Sigmoid colon (tissue), 7 donors: ENCODE measurements at places on chromosomes 5 and 9. TPM values are rescaled to one million over a fixed set of nuclear protein-coding genes. Genes with fewer than 3 reads are reported as not detected.

DNA sequence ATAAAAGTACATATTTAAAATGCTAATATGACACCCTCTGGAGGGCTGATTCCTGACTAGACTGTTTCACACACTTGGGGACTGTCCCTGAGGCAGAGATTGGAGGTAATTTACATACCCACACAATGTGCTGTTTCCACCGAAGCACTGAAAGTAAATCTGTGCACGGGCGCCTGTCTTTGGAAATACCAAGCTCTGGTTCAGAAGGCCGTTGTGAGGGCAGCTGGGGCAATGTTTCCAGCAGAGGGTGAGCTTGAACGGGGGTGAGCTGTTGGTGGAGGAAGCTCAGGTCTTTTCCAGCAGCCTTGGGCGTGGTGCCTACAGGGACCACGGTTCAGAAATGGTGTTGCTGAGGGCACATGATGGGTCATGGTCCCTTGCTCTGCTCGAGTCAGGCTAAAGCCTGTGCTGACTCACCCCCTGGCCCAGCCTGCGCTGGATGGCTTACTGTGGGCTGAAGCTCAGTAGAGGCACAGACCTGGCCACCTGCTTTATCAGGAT lies 25.8 kb upstream of the HMCN2 start:
- peak overlapping the region; percentile 17 for H3K27ac ChIP-seq
- H3K27me3 ChIP-seq, result no peaks in the 10 kb centered on the region
- DNase-seq, result peak; percentile 68

- no peaks in the 10 kb centered on the region for H3K27me3 ChIP-seq
- peak overlapping the region; percentile 31 for H3K27ac ChIP-seq
- no peaks in the 10 kb centered on the region for H3K36me3 ChIP-seq
- peaks cover 11% of the 10 kb centered on the region for H3K4me1 ChIP-seq
Observed at GRCh38 chr5:160287378-160288051, 24.8 kb downstream of the CCNJL start.

The UBLCP1 gene
- 20.7 TPM for total RNA-seq

The P4HA2 gene
- total RNA-seq, result 27.0 TPM

DNA sequence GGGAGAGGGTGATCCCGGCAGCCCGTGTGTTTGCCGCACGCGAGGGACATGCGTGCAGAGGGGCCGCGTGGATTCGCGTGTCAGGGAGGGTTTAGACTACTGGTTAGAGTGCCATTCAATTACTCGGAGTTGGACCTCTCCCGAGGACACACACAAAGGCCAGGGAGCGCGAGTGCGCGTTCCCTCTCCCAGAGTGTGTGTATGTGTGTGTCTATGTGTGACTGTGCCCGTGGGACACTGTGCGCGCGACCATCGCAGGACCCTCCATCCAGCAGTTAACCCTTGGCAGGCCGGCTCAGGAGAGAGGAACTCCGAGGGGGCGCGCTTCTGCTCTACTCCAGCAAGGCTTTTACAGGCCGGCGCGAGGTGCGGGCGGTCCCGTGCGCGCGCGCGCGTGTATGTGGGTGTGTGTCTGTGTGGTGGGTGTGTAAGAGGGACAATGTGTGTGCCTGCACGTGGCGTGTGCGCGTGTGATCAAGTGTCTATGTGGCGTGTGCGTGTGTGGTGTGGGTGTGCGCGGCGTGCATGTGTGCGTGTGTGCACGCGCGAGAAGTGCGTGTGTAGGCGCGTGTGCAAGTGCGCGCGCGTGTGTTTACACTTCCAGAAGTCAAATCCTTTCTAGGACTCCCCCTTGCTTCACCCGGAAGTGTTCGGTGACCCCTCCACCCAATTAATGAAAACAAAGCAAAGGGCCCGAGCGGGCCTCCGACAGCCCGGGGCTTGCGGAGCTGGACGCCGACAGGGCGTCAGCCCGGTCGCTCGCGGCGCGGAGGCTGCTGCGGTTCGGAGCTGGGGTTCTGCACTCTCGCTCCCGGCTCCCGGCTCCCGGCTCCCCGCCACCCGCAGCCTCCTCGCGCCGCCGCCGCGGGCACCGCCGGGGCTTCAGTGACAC lies 75.3 kb upstream of the TBCA start:
- H3K36me3 ChIP-seq, result no peaks in the 10 kb centered on the region
- no peaks in the 10 kb centered on the region for H3K4me1 ChIP-seq
- no peaks in the 10 kb centered on the region for H3K27me3 ChIP-seq
- no peak for DNase-seq

GRCh38 chr9:115733318-115734110 lies 420.1 kb upstream of the PAPPA start:
- no peak for DNase-seq
- H3K36me3 ChIP-seq, result no peaks in the 10 kb centered on the region
- H3K4me1 ChIP-seq, result no peaks in the 10 kb centered on the region
- no peak overlapping the region for H3K27ac ChIP-seq

- no peaks in the 10 kb centered on the region for H3K27me3 ChIP-seq
- peaks cover 14% of the 10 kb centered on the region for H3K4me1 ChIP-seq
- H3K4me3 ChIP-seq, result no peak overlapping the region
- no peak for DNase-seq
Observed at GRCh38 chr5:56479696-56480077, 246.6 kb upstream of the ANKRD55 start.

The ADAMTS2 gene
- 12.1 TPM for total RNA-seq

DNA sequence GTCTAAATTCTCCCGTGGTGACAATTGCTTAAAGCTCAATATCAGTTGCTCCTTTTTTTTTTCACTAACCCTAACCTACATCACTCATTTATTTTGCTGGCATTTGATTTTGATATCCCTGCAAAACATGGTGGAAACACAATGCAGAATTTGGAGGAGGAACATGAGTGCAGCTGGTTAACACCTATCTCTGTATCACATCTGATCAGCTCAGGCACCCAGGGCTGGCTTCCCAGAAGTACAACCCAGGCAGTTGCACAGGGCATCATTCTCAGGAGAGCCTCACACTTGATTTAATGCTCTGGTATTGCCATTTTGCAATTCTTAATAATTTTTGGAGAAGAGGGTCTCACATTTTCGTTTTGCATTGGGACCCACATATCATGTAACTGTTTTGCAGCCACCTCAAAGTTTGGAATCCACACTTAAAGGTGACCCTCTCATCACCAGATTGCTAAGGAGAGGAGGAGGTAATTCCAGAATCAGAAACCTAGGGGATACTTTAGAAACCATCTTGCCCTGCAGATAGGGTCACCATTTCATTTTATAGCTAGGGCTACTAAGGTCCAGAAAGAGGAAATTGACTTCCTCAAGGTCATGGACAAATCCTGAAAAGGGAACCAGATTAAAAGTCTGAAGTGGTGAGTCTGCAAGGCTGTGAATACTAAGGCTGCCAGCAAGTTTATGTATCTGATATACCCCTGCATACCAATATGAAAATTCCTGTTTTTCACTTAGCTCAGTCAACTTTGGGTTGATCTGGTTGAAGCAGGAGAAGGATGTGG lies 19.3 kb upstream of the ADAM19 start:
- no peak for DNase-seq
- no peaks in the 10 kb centered on the region for H3K4me1 ChIP-seq
- H3K27ac ChIP-seq, result no peak overlapping the region
- no peaks in the 10 kb centered on the region for H3K27me3 ChIP-seq

GRCh38 chr9:101579711-101580545 lies 14.8 kb downstream of the PPP3R2 start:
- peaks cover 9% of the 10 kb centered on the region for H3K4me1 ChIP-seq
- H3K36me3 ChIP-seq, result no peaks in the 10 kb centered on the region
- DNase-seq, result no peak
- no peak overlapping the region for H3K27ac ChIP-seq
- H3K4me3 ChIP-seq, result no peak overlapping the region
- no peaks in the 10 kb centered on the region for H3K27me3 ChIP-seq

The KIAA1958 gene
- 4.3 TPM for total RNA-seq

GRCh38 chr5:126192226-126192625 lies 231.0 kb upstream of the GRAMD2B start:
- no peak overlapping the region for H3K27ac ChIP-seq
- DNase-seq, result no peak
- H3K27me3 ChIP-seq, result no peaks in the 10 kb centered on the region
- peaks cover 11% of the 10 kb centered on the region for H3K4me1 ChIP-seq
- no peak overlapping the region for H3K4me3 ChIP-seq
- H3K36me3 ChIP-seq, result no peaks in the 10 kb centered on the region

GRCh38 chr5:169602535-169602934 lies 19.0 kb downstream of the SPDL1 start:
- no peak overlapping the region for H3K27ac ChIP-seq
- peaks cover 6% of the 10 kb centered on the region for H3K36me3 ChIP-seq
- no peak overlapping the region for H3K4me3 ChIP-seq

DNA sequence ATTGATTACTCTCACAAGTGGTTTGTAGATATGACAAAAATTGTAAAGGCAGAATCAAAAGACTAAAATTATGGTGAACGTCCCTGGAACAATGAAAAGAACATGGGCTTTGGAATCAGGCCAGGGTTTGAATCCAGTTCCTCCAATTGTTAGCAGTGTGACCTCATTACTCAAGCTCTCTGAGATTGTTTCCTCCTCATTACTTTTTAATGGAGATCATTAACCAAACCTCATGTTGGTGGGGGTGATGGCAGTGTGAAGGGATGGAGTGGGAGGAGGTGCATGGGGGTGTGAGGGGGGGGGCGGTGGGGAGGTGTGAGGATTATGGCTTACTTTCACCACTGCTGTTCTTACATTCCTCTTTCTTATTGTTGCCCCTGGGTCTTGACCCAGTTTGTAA lies 44.1 kb upstream of the FOXE1 start:
- no peak overlapping the region for H3K27ac ChIP-seq
- H3K4me3 ChIP-seq, result no peak overlapping the region
- no peaks in the 10 kb centered on the region for H3K36me3 ChIP-seq
- no peaks in the 10 kb centered on the region for H3K4me1 ChIP-seq
- DNase-seq, result no peak

- no peak overlapping the region for H3K4me3 ChIP-seq
- H3K27me3 ChIP-seq, result no peaks in the 10 kb centered on the region
- H3K36me3 ChIP-seq, result no peaks in the 10 kb centered on the region
- H3K4me1 ChIP-seq, result no peaks in the 10 kb centered on the region
- no peak overlapping the region for H3K27ac ChIP-seq
Observed at GRCh38 chr5:14929293-14930065, 57.9 kb upstream of the ANKH start.

GRCh38 chr5:112625689-112626438 lies 111.8 kb upstream of the APC start:
- no peaks in the 10 kb centered on the region for H3K27me3 ChIP-seq
- no peak for DNase-seq
- no peak overlapping the region for H3K27ac ChIP-seq
- no peaks in the 10 kb centered on the region for H3K36me3 ChIP-seq

The MACROH2A1 gene
- 191 TPM for total RNA-seq

DNA sequence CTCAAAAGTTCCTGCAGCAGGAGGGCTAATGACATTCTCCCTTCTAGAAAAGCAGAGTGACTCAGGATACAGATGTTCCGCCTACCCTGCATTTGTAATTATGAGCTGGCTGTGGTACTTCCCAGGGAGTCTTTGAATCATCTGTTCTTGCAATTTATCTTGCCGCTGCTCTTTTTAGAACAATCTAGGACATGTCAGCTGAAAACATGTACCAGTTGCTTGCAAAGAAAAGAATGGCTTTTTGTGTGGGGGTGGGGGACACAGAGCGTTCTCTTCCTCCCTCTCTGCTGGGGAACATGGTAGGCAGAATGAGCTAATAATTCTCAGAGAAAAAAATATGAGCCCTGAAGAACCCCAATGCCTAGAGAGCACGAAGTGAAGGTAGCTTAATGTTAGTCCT lies 51.7 kb upstream of the TUT7 start:
- DNase-seq, result no peak
- H3K4me1 ChIP-seq, result no peaks in the 10 kb centered on the region
- no peak overlapping the region for H3K4me3 ChIP-seq
- H3K36me3 ChIP-seq, result no peaks in the 10 kb centered on the region

DNA sequence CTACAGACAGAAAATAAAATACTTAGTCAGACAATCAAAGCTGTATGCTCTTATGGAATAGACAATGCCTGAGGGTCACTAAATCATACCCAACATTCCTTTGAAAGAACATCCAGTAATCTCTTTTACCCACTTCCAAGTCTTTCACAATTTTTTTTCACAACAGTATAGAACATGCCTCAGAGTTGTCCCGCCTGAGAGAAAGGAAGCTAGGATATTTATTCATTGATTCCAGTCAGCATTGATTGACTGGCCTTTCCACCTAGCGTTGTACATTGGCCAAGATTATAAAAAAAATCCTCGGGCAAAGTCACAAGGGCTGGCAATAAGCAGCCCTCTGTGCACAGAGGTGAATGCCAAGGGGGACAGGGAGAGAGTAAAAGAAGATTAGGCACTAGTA lies 318.1 kb upstream of the PIK3R1 start:
- no peak overlapping the region for H3K27ac ChIP-seq
- H3K4me1 ChIP-seq, result no peaks in the 10 kb centered on the region
- H3K4me3 ChIP-seq, result no peak overlapping the region

The PAX5 gene
- not detected for total RNA-seq

DNA sequence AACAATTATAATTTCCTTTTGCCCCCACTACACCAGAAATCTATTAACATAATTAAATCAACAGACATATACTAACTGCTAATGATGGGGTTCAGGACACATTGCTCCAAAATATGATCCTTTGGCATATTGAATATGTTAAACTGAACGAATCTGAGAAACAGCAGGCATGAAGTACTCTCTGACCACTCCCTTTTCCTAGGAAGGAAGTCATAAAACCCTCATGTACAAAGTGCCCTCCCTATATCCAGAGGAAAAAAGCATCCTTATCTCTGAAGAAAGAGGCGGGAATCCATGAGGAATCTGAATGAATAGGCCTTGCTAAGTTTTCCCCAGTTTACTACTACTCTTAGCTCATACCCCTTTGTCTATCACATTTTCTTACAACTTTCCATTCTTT lies 67.9 kb downstream of the ADAMTS6 start:
- H3K27me3 ChIP-seq, result no peaks in the 10 kb centered on the region
- no peak overlapping the region for H3K4me3 ChIP-seq
- H3K27ac ChIP-seq, result no peak overlapping the region
- no peak for DNase-seq
- H3K36me3 ChIP-seq, result no peaks in the 10 kb centered on the region

The IL33 gene
- 38.3 TPM for total RNA-seq

GRCh38 chr9:116940614-116941215 lies 253.6 kb downstream of the TRIM32 start:
- H3K27me3 ChIP-seq, result no peaks in the 10 kb centered on the region
- H3K27ac ChIP-seq, result no peak overlapping the region
- no peak overlapping the region for H3K4me3 ChIP-seq
- no peak for DNase-seq
- H3K4me1 ChIP-seq, result no peaks in the 10 kb centered on the region

- no peak overlapping the region for H3K4me3 ChIP-seq
- no peak overlapping the region for H3K27ac ChIP-seq
- no peaks in the 10 kb centered on the region for H3K27me3 ChIP-seq
Observed at GRCh38 chr5:165981671-165982070, 2309.8 kb upstream of the WWC1 start.

DNA sequence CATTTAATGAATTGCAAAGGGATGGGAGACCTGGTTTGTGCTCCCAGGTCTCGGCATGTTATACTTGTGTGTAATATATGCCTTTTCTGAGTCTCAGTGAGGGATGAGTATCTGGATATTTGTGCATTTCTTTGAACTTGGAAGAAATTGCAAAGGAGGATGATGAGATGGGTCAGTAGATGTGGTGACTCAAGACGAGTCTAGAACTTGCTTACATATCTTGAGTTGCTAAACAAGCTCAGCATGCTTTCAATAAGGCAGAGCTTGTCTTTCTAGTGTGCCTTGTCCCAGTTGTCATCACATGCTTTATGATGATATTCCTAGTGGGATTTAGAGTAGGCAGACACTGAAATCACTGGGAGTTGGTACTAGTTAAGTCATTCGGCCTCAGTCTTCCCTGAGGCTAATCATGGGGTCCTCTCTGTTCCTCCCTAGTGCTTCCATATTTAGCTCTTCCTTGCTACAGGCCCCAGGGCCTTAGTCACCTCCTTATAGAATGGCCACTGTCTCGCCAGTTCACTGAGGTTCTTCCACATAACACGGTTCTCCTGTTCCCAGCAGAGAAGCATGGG lies 222.3 kb downstream of the ARRDC3 start:
- no peaks in the 10 kb centered on the region for H3K27me3 ChIP-seq
- H3K4me1 ChIP-seq, result no peaks in the 10 kb centered on the region
- H3K4me3 ChIP-seq, result no peak overlapping the region
- no peak for DNase-seq
- H3K27ac ChIP-seq, result no peak overlapping the region
